ENCODE measurements at places on chromosomes 11 and 22. TPM values are rescaled to one million over a fixed set of nuclear protein-coding genes. Genes with fewer than 3 reads are reported as not detected.

GRCh38 chr22:46902998-46903916 lies 140.8 kb downstream of the TBC1D22A start:
- no peaks in the 10 kb centered on the region for H3K27me3 ChIP-seq
- no peak overlapping the region for H3K4me3 ChIP-seq
- H3K36me3 ChIP-seq = no peaks in the 10 kb centered on the region
- H3K4me1 ChIP-seq = no peaks in the 10 kb centered on the region
- H3K27ac ChIP-seq = no peak overlapping the region

- H3K4me3 ChIP-seq = no peak overlapping the region
- no peaks in the 10 kb centered on the region for H3K36me3 ChIP-seq
- H3K27me3 ChIP-seq = no peaks in the 10 kb centered on the region
- H3K4me1 ChIP-seq = peaks cover 14% of the 10 kb centered on the region
- H3K27ac ChIP-seq = peak overlapping the region; percentile 40
- DNase-seq = no peak
Measured at GRCh38 chr11:86162239-86162638, 82.3 kb upstream of the EED start.

Gene DRICH1
- total RNA-seq = not detected

Gene OR52A1
- total RNA-seq = not detected

DNA sequence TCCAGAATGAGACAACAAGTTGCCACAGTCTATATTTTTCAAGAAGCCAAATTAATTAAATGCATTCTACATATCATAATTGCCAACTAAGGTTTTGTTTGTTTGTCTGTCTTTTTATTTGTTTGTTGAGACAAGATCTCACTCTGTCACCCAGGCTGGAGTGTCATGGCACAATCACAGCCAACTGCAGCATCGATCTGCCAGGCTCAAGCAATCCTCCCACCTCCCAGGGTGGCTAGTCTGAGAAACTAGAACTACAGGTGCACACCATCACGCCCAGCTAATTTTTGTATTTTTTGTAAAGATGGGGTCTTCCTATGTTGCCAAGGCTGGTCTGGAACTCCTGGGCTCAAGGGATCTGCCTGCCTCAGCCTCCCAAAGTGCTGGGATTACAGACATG lies 140.0 kb downstream of the LRRC4C start:
- H3K4me3 ChIP-seq = no peak overlapping the region
- no peak for DNase-seq
- H3K4me1 ChIP-seq = no peaks in the 10 kb centered on the region

Gene MAJIN
- not detected for total RNA-seq

- H3K4me1 ChIP-seq = peaks cover 10% of the 10 kb centered on the region
- H3K27me3 ChIP-seq = no peaks in the 10 kb centered on the region
- no peak for DNase-seq
- peaks cover 18% of the 10 kb centered on the region for H3K36me3 ChIP-seq
- no peak overlapping the region for H3K4me3 ChIP-seq
Measured at GRCh38 chr11:70327717-70328116, 57.2 kb downstream of the PPFIA1 start.

DNA sequence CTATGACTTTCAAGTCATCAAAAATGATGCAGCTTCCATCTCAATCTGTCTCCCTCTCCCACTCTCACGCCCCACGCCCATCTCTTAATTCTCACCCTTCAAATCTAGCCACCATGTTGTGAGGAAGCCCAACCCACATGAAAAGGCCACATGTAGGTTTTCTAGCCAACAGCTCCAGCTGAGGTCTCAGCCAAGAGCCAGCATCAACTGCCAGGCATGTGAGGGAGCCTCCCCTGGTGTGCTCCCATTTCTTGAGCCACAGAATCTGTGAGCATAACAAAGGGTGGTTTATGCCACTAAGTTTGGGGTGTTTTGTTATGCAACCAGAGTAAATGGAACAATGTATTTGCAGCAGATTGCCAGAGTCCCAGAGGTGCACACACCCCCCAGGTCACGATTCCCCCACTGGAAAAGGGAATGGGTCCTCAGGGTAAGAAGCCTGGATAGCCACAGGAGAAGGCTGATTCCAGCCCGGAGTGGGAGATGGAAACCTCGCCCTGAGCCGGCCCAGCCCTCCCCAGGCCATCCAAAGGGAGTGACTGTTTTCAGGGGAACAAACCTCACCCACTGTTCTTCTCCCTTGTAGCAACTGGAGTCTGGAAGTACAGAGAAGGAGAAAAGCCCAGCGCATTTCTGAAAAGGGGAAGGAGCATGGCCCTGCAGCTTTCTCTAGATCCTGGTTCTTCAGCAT lies 20.0 kb upstream of the LINC01488 start:
- no peak for DNase-seq
- peaks cover 9% of the 10 kb centered on the region for H3K4me1 ChIP-seq
- H3K27ac ChIP-seq = no peak overlapping the region
- H3K27me3 ChIP-seq = no peaks in the 10 kb centered on the region
- no peaks in the 10 kb centered on the region for H3K36me3 ChIP-seq
- H3K4me3 ChIP-seq = no peak overlapping the region

Gene NCF4
- total RNA-seq = 38.1 TPM

GRCh38 chr11:110786226-110786902 lies 74.1 kb upstream of the ARHGAP20 start:
- peaks cover 10% of the 10 kb centered on the region for H3K4me1 ChIP-seq
- H3K36me3 ChIP-seq = no peaks in the 10 kb centered on the region
- DNase-seq = no peak

- H3K27ac ChIP-seq = no peak overlapping the region
- DNase-seq = no peak
- no peak overlapping the region for H3K4me3 ChIP-seq
- no peaks in the 10 kb centered on the region for H3K36me3 ChIP-seq
- no peaks in the 10 kb centered on the region for H3K27me3 ChIP-seq
Measured at GRCh38 chr11:115207166-115207591, 297.0 kb downstream of the CADM1 start.

DNA sequence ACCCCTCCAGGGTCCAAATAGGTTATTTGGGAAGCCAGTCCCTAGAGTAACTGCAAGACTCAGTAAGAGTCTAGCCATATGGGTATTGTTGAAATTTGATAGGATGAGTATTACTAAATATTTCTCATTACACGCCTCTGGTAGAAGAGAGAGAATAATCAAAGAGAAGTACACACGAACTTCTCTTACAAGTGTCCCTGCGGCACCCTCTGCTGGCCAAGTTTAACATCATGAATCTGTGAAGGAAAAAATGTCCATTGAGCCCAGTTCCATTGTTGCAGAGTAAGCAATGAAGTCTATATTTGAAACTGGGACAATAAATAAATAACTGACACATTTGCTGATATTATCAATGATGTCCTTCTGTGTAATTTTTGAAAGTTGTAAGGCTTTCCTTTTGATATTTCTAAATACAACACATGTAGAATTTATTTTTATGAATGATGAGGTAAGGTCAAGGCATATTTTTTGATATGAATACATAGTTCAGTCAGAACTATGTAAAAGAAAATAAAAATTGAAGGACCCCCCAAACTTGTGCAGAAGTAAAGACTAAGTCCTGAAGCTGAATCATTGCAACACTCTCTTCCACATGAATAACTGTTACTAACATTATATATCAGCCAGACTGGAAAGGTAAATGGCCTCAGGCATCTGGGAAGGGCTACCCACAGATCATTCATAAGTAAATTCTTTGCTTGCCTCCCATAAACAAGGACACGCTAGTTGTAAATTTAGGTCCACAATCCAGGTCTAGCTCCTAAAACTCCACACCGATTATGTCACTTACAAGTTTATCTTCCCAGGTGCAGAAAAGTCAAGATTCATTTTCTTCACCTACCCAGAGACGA lies 10.0 kb downstream of the OR51L1 start:
- H3K36me3 ChIP-seq = no peaks in the 10 kb centered on the region
- no peaks in the 10 kb centered on the region for H3K4me1 ChIP-seq
- H3K27me3 ChIP-seq = no peaks in the 10 kb centered on the region
- H3K27ac ChIP-seq = no peak overlapping the region
- H3K4me3 ChIP-seq = no peak overlapping the region
- no peak for DNase-seq

Gene CRYBA4
- not detected for total RNA-seq

DNA sequence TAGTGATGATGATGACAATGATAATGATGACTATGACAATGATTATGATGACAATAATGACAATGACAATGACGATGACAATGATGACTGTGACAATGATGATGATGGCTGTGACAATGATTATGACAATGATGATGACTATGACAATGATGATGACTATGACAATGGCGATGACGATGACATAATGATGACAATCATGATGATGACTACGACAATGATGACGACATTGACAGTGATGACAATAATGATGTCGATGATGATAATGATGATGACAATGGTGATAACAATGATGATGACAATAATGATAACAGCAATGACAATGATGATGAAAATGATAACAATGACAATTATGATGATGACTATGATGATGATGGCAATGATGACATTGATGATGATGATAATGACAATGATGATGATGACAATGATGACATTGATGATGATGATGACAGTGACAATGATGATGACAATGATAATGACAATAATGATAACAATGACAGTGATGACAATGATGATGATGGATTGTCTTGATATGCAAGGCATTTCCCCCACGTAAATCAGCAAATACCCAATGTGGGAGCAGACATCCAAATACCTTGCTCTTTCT lies 37.7 kb downstream of the DHCR7 start:
- H3K27me3 ChIP-seq = no peaks in the 10 kb centered on the region
- H3K4me3 ChIP-seq = no peak overlapping the region
- no peak overlapping the region for H3K27ac ChIP-seq

GRCh38 chr11:124865902-124866851 lies 945 bp downstream of the ROBO3 start:
- H3K4me3 ChIP-seq = peak overlapping the region; percentile 62
- H3K27ac ChIP-seq = no peak overlapping the region
- peaks cover 27% of the 10 kb centered on the region for H3K4me1 ChIP-seq
- no peaks in the 10 kb centered on the region for H3K36me3 ChIP-seq
- peaks cover 22% of the 10 kb centered on the region for H3K27me3 ChIP-seq

Gene VWA5A
- total RNA-seq = 32.8 TPM
